ENCODE measurements at places on chromosomes 3 and 15.
A peak's percentile ranks its signal among the peaks of the same experiment; 100 is the strongest.

- DNase-seq: no peak
These were observed 20.5 kb downstream of the ALCAM start for GRCh38 chr3:105387122-105387751.

DNA sequence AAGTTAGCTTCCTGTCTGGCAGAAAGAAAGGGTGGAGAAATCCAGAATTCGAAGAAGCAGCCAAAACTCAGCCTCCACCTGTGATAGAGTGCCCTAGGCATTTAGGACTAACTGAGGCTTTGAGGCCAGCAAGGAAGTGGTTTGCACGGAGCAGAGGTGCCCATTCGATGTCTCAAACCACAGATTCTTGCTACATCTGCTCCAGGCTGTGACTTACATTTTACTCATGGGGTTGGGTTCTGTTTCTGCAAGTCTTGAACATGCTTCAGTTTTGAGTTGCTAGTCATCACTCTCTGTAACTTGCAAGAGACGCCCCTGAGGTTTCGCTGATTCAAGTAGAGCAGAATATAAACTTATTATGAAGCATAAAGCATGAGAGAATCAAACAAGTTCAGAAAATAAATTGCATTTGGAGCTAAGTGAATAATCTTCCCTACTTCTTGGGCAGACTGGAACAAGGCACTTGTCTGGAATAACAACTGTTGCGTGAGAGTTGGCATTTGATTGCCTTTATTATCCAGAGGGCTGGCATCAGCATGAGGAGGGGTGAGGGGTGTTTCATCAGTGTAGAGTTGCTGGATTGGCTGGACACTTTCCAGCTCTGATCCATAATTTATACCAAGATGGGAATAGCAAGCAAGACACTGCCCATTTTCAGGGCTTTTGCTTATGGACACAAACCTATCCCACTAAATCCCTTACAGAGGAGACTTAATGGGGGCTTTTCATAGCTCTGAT, 256.5 kb downstream of the AGBL1 start:
- no peak for DNase-seq

DNA sequence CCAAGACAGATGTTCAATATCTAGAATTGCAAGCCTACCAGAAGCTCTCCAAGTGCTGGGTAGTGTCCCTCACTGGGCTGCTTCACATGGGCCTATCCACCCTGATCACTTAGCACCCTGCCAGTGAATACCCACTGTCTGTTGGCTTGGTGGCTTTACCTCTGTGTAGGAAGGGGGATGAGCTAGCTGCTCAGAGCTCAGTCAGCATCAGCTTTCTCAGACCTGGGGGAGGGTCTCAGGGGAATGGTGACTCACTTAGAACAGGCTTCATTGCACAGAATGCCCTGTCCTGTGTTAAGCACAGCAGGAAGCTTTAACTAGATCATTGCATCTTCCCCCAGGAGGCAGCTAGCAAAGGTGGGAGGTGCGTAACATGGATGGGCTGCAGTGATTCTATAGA, 209.8 kb downstream of the PDCD6IP start:
- no peak for DNase-seq

DNA sequence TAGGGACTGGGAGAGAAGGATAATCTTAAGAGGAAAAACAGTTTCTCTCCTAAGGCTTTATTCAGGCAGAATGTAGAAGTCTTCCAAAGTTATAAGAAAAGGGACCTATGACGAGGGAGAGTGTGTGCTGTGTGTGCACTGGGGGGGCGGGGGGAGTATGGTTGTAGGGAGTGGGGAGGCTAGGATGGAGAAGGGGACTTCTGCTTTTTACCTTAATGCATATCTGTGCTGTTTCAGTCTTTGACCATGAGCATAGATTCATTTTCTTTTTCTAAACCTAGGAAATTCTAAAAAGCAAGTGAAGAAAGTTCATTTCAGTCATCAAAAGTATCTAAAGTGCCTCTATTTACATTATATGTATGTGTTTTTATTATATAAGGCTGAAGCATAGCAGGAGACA, 52.6 kb upstream of the RASA2 start:
- peak; percentile 38 for DNase-seq

DNA sequence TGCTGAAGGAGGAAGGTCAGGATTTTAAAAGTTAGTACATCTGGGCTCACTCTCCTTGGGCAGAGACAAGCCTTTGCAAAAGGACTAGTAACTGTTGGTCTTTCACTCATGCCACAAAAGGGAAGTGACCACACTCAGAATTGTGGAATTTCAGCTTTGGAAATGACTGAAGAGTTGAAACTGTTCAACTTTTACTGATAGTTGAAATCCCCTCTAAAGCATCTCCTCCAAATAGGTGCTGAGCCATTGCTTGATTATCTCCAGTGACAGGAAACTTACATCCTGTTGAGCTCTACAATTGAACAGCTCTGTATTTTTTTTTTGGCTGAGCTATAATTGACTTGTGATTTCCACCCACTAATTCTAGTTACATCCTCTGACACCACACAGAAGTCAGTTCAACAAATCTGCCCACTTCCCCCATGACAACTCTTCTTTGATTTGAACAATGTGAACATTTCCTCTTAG, 254.8 kb upstream of the TPRG1 start:
- no peak for DNase-seq

Measured in GM13977 (cell line).